ENCODE measurements at places on chromosomes 4 and X.

DNA sequence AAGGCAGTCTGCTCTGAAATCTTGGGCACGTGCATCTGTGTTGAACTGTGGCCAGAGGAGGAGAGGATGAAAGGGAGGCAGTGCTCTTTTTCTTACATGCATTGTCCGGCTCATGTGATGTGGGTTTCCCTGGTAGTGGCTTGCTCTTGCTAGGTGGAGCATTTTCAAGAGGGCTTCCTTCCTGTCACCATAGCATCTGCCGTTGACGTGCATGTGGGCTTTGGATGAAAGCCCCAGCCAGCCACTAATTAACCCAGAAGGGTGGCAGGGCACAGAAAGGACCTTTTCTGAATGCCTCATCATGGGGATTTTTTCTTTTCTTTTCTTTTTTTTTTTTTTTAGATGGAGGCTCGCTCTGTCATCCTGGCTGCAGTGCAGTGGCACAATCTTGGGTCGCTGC, 121.3 kb downstream of the GPR143 start:
- no peak for DNase-seq

- no peak for DNase-seq
These were observed 45.4 kb downstream of the COMMD8 start for GRCh38 chr4:47418147-47418546.

GRCh38 chrX:77622233-77622632, 163.8 kb downstream of the ATRX start:
- DNase-seq: no peak

DNA sequence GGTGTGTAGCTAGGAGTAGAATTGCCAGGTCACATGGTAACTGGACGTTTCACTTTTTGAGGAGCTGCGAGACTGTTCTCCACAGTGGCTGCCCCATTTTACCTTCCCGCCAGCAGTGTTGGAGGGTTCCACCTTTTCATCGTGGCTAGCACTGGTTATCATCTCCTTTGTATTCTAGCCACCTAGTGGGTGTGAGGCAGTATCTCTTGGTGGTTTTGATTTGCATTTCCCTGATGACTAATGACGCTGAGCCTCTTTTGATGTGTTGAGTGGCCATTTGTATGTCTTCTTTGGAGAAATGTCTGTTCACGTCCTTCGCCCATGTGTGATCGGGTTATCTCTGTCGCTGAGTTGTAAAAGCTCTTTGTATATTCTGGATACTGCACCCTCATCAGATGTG, 10.6 kb downstream of the ABCD1 start:
- no peak for DNase-seq

DNA sequence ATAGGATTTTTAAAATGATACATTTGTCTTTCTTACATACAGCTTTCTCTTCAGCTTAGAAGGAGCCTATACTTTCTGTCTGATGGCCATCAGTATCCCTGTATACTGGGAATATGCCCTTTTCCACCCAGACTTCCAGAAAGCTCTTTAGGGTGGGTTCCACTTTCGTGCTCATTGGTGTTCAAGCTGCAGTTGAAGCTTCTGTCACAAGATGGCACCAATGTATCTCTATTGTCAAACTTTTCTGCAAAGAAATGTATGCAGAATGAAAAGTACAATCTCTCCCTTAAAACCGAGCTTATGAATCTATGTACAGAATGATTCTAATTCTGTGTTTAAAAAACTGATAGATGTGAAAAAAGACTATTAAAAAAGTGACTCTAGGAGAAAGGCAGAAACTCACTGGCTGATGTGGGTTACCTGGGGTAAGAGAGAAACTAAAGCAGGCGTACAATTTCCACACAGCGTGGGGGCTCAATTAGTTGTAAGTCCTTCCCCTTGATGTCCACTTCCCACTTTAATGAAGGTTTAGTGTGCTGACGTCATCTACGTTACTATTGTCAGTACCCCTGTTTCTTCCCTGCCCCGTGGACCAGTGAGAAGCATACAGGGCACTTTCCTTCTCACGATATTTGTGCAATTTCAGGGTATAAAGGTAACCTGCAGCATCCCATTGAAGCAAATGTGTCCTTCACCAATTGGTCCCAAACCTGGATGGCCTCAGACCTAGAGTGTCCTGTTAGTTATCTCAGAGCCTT, 57.3 kb upstream of the TCEAL2 start:
- DNase-seq: no peak

GRCh38 chr4:110628663-110629213, 5.9 kb upstream of the PITX2 start:
- DNase-seq: no peak

- no peak for DNase-seq
These were observed 98.1 kb upstream of the GPR34 start for GRCh38 chrX:41590641-41591040.

DNA sequence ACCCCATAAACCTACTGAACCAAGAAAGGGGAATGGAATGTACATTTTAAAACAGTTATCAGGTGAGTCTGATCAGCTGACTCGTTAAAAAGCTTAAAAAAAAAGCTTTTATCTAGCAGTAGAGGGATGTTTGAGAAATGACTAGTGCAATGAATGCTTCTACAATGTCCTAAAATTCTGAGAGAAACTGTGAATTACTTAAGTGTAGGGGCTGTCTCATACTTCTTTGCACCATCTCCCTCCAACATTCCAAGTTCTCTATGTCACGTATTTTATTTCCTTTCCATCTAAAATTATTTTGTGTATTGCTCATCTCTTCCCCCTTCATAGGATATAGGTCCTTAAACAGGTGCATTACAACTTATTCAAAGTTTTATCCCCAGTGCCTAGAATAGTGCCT, 11.9 kb upstream of the AREG start:
- no peak for DNase-seq

- DNase-seq: no peak
These were observed 20.1 kb downstream of the FBXO8 start for GRCh38 chr4:174263445-174263736.

DNA sequence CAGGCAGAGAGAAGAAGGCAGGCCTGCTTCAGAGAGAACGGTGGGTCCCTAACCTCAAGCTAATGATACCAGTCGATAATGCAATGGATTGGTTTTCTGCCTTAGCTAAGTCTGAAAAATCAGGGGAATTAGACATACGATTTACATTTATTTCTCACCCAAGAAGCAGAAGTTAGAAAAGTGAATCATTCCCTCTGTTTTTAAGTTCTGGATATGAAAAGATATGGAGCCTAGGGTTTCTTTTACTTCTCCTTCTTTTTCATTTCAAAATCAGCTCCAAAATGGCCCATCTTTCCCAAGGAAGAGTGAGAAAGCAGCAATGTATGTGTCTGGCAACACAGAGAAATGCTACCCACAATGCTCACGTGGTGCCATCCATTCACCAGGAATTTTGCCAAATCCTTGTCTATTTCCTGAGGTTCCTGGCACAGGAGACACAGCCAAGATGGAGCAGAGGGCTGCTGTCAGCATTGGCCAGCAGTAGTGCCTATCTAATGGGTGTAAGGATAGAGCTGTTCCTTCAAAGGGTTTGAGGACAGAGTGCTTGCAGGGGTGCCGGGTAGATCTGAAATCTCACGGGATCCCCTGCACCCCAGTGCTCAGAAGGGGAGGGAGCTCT, 231.5 kb downstream of the MAML3 start:
- DNase-seq: no peak

All from H1 (cell line).